NCI-H2227 treated with DMSO at 0.1 percent for 48 hours (cell line): ENCODE measurements at places on chromosomes 12 and 14.

DNA sequence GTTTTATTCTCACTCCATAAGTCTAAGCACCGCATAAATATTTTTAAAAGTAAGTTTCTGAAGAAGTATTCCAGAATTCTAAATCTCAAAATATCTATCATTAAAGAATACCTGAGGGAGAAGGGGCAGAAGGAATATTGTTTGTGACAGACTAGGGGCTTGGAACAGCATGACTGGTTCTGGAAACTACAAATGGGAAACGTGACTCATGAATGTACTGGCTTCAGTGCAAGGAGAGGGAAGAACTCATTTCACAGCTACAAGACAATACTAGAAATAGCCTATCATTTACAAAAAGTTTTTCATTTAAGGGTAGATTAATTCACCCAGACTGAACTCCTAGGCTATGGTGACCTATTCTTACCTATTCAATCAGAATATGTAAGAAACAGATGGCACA, 121.3 kb downstream of the SLC25A21 start:
- no peak for DNase-seq

DNA sequence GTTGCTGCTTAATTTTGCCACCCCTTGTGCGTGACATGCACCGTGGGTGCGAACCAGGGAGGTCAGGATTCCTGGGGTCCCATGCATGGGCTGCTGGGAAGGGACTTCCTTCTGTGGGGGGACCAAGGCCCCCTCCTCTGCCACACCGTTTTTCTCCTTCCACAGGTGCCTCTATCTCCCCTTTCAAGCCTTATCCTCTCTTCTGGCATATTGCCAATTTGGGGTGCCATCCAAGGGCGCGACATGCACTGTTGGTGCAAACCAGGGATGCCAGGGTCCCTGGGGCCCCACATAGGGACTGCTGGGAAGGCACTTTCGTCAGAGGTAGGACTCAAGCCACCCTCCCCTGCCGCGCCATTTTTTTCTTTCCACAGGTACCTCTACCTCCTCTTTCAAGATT, 289.0 kb downstream of the ALG10 start:
- no peak for DNase-seq

- DNase-seq = no peak
Observed at GRCh38 chr12:132115500-132115899, 28.6 kb downstream of the DDX51 start.

DNA sequence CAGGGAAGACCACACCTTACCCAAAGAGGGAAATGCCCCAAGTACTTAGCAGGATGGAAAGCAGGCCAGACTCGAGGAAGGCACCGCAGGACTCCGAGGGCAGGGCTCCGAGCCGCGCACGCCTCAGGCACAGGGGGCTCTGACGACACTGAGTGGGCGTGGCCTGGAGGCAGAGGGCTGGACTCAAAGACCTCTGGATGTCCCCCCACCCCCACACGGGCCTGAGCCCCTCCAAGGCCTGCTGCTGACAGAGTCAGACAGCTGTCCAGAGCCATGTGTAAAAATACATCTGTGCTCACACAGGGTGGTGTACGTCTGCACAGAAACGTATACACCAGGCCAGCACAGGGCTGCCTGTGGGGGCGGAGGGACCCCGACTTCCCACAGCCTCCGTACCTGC, 1.4 kb downstream of the AKT1 start:
- DNase-seq = peak; percentile 26

DNA sequence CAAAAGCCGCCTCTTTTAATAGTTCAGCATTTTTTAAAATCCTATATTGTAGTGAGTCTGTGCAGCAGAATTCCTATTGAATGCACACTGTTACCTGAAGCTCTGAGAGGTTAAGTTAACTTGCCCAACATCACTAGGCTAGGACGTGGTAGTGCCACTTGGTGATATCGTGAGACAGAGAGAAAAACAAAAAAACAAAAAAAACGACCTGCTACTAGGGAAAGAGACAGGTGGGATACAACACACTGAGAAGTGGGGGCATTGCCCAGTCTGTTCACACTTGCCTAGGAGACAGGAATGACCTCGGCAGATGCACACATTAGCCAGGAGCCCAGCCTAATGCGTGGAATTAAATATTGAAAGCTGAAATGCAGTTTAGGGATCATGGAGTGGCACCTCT, 129.7 kb upstream of the CCND2 start:
- no peak for DNase-seq

DNA sequence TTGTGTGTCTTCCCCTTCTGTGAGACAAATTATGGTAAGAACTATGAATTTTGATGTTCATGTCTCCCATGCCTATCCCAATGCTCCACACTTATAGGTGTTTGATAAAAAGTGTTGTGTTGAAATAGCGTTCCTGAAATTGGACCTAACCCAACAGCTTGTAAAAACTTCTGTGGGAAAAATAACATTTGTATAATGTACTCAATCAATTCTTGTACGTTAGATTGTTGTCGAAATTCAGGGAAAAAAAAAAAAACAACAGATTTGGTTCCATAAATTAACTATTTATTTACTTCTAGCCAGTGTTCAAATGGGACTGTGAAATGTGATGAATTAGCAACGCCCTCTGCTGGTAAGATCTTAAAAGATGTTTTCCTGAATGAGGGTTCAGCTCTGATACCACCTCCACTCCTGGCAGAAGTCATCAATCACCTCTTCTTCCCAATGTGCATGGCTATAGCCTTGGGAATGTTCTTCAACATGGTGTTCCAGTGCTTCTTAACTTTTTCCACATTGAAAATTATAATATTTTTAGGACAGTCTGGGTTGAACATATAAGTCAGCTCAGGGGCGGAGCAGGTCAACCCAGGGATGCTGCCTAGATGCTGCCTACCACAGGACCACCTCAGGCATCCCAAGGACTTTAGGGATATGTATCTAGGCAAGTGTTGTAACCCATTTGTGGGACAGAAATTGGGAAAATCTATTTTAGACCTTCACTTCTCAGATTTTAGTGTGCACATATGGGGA, 170.6 kb downstream of the OTOGL start:
- DNase-seq = peak; percentile 58

GRCh38 chr12:9992296-9992695, 6.6 kb downstream of the CLEC1B start:
- no peak for DNase-seq

DNA sequence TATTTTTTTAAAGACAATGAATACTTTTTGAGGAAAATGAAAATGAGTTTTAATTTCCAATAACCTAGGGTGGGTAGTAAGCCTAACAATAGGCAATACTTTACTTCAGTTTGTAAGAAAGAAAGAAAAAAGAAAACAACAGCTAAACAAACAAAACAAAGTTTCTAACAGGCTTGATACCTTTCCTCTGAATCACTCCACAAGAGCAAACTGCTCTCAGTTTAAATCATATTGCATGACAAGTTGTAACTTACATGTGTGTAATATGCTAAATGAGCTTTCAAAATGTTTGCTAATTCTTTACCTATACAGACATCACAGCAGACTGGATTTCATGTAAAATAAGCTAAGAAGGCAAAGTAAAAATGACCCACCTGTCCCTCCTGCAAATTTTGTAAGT, 6.7 kb upstream of the LMO3 start:
- no peak for DNase-seq

DNA sequence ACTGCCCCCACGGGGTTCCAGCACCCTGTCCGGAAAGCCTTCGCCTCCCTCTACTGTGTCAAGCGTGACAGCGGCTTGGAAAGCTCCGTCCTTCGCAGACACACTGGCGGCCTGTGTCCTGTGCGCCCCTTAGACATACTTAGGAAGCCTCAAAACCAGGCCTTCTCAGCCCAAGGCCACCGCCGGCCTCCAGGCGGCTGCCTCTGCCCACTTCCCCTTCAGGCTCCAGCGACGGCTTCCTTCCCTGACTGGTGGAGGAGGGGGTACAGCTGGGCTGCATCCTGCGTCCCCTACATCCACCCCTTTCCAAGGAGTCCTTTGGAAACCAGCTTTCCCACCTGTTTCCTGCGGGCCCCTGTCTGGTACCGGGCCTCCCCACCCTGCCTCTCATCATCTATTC, 2.5 kb upstream of the CACNA2D4 start:
- no peak for DNase-seq

GRCh38 chr12:51441583-51441982, 17.0 kb downstream of the SLC4A8 start:
- no peak for DNase-seq

GRCh38 chr12:67694306-67694900, 45.9 kb downstream of the DYRK2 start:
- no peak for DNase-seq

- DNase-seq = no peak
Observed at GRCh38 chr12:31991146-31991545, 31.9 kb downstream of the RESF1 start.

GRCh38 chr12:110266980-110267620, 13.9 kb upstream of the ATP2A2 start:
- DNase-seq = peak; percentile 49

DNA sequence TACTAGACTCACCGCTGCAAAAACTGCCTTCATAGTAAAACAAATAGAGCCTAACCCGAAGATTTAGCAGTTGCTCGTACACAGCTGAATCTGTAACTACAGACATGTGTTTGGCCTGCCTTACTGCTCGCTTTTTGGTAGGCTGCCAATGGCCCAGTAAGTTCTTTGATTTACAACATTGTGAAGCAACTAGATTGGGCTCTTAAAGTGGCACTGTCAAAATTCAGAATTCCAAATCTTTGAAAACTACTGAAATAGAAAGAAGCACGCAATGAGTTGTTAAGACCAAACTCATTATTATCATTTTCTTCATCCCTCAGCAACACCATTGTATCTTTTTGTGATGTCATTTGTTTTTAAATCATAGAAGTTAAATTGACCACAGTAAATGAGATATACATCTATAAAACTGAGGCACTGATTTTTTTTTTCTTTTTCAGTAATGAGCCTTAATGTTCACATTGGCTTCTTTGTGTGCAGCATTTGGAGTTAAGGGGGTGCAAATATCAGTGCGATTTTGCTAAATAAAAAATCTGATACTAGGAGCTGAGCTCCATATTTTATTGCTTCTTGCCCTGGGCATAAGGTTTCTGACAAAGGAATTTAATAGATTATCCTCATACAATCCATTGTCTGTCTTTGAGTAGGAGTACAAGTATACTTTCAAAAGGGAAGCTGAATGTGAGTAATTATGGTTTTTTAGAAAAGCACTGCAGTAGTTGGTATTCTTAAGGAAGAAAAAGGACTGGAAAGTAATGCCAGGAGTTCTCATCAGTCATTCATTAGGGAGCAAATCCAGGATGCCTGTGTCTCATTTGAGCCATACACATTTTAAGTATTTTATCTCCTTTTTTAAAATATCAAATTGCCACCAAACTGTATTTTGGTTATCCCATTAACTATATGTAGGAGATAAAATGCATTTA, 138.5 kb downstream of the KICS2 start:
- DNase-seq = peak; percentile 86

DNA sequence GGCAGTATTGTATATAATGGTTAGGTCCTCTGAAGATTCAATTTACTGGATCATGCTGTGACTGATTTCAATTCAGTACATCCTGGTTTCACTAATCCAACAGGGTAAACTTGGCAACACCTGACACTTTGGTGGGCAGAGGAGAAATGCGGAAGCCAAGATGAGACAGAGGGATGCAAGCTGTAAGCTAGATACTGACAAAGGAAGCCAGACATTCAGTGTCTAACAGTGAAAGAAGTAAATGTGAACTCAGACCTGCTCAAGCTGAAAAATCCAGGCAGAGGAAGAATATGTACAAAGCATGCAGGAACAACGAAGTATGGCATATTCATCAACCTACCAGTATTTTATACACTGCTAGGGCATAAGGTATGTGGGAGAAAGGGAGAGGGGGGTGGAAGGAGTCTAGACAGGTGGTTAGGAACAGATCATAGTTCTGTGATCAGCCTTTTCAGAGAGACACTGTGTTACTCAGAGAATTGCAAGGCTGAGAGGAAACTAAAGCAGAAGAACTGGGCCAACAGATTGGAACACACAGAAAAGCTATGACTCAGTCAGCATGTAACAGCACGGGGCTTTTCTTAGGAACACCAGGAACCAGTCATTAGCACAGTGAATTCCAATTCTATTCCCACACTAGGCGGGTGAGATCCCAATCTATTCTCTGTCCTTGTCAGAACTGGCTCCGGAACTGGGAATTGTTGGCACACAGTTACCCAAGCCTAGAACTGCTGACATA, 40.3 kb downstream of the NELL2 start:
- DNase-seq = no peak

- DNase-seq = no peak
Observed at GRCh38 chr14:70901269-70901668, 6.0 kb upstream of the PCNX1 start.

DNA sequence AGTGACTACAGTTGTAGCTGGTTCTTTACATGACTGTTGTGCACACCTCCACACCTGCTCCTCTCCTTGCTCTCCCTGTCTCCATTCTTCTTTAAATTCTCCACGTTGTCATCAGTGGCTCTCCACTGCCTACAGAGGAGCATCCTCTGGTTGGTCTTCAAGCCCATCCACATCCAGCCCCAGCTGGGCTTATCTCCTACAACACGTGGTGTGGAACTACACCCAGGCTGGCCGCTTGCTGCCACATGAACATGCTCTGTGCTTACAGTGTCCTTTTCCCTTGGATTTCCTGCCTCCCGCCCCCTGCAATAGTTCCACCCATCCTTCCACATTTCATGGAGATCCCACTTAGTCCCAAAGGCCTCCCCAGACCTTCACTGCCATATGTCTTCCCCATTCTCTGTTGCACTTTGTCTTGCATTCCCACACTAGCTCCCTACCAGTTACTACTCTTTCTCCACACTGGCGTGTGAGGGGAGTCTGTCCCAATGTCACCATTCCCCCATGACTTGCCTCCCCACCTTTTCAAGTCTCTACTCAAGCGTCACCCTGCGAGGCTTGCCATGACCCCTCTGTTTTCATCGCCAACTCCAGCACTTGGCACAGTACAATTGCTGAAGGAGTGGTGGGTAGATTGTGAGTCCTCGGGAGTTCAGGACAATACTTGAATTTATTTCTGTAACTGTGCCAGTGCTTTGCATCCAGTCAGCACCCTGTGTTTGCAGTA, 9.8 kb upstream of the MCRS1 start:
- no peak for DNase-seq

- DNase-seq = no peak
Observed at GRCh38 chr14:56181681-56182085, 63.5 kb downstream of the PELI2 start.
